M059J (cell line): ENCODE measurements at places on chromosomes 2 and 18.
A peak's percentile ranks its signal among the peaks of the same experiment; 100 is the strongest.

GRCh38 chr2:9191041-9191481 is 15.6 kb upstream of the ASAP2 start:
- peak; percentile 97 for DNase-seq

GRCh38 chr2:30584116-30584515 is 137.1 kb downstream of the LCLAT1 start:
- DNase-seq, result no peak

- no peak for DNase-seq
These were observed 231.5 kb upstream of the FBXO11 start for GRCh38 chr2:48137829-48138228.

- peak; percentile 15 for DNase-seq
These were observed 12.6 kb downstream of the MRPL44 start for GRCh38 chr2:223969856-223970255.

- DNase-seq, result no peak
These were observed 301.9 kb downstream of the RIT2 start for GRCh38 chr18:42813570-42813969.

GRCh38 chr2:229150317-229150716 is 120.8 kb downstream of the PID1 start:
- no peak for DNase-seq

GRCh38 chr2:68135448-68136320 is 22.0 kb upstream of the PNO1 start:
- no peak for DNase-seq

DNA sequence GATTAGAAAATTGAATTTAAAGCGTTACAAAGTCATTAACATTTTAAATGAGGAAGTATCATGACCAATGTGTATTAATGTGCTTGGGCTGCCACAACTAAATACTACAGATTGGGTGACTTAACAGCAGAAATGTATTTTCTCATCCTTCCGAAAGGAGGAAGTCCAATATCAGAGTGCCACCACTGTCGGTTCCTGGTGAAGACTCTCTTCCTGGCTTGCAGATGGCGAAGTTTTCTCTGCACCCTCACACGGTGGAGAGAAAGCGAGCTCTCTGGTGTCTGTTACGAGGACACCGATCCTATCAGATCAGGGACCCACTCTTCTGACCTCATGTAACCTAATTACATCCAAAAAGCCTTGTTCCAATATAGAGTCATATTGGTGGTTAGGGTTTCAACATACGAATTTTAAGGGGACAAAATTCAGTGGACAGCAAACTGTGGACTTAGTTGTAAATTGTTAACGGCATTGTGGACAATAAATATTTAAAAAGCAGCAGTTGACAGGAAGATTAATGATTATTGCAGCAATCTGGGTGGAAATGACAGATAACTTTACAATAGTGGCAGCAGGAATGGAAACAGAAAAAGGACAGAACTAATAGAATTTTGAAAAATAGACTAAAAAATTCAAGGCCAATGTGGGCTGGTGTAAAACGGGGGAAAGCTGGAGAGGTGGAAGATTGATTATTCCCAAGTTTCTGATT is 35.1 kb upstream of the CYRIA start:
- DNase-seq, result no peak

DNA sequence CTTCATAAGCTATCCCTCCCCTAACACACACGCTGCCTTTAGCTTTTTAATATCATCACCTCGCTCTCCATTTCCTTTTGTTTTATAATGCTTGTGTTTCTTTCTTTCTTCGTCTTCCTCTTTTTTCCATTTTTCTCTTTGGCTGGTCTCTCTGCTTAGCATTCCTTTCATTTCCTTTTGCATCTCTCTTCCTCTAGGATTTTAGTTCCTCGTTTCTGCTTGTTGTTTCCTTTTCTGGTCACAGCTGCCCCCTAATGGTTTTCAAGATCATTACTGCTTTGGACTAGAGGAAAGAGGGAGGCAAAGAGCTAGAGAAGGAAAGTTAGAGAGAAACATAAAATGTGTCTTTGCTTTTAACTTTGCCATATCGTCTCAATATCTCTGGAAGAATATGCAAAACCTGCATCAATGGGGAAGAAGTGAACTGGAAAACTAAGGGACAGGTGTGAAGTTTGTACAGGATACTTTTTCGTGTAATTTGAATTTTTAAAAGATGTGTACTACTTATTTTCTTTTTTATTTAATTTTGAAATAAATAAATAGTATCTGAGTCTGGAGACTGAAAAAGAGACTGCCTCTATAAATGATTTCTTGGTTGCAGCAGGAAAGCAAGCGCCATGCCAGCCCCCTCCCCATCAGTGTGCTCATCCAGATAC is 6.3 kb upstream of the NRP2 start:
- DNase-seq, result peak; percentile 62

DNA sequence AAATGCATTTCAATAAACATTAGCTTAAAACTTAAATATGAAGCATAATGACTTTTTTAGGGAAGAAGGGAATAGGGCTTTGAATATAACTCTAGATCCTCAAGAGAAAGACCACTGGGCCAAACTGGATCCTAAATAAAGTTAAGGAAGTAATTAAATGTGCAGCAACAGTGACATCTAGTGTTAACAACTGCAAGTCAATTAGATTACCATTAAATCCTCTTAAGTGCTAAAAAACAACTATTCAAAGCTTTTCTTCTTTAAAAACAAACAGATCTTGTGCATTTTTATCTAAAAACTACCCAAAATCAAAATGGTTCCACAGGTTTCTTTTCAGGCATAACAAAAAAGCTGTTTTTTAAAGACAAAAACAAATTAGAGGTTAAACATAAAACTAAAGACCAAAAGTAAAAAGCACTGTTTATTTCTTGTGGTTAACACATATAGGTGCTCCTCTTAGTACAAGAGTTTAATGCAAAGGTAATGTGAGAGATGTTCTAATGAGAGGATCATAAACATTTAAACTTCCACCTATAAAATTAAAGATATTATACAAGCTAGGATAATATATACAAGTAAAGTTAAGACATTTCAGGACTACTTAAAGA is 111.4 kb downstream of the THADA start:
- DNase-seq, result peak; percentile 69

GRCh38 chr2:62410015-62410453 is 96.0 kb downstream of the TMEM17 start:
- peak; percentile 21 for DNase-seq

- DNase-seq, result peak; percentile 62
These were observed 847 bp downstream of the SERPINE2 start for GRCh38 chr2:224038049-224038829.

DNA sequence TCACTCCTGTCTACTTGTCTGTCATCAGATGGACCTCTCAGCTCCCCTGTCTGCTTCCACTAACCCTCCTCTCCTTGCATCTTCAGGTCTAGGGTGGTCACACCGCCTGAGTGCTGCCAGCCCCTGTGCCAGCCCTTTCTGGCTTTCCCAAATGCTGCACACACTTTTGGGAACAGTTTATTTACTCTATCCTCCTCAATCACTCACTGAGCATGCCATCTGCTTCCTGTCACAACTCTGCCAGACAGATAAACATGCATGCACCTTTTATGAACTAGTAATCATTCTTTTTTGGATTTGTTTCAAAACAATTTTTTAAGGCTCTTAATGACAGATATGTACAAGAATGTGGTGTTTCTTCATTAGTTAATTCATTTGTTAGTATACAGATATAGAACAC is 56.3 kb upstream of the CCDC195 start:
- no peak for DNase-seq

DNA sequence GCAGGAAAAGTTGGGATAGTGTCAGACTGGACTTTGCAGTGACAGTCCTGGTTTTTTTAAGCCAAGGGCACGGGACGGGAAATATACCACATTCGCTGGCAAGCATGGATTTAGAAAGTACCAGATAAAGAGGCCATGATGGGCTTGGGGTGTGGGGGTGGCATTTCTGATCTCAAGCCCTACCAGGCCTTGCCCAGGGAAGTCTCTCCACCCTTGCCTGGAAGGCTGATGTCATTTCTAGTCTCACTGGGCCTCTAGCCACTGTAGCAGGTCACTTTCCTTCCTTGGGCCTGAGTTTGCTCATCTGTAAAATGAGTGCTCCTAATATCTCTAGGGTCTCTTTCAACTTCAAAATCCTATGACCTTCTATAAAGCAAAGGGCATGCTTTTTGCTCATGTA is 1.8 kb downstream of the ZBTB7C start:
- no peak for DNase-seq

GRCh38 chr2:38433607-38433975 is 56.5 kb upstream of the ATL2 start:
- peak; percentile 81 for DNase-seq

DNA sequence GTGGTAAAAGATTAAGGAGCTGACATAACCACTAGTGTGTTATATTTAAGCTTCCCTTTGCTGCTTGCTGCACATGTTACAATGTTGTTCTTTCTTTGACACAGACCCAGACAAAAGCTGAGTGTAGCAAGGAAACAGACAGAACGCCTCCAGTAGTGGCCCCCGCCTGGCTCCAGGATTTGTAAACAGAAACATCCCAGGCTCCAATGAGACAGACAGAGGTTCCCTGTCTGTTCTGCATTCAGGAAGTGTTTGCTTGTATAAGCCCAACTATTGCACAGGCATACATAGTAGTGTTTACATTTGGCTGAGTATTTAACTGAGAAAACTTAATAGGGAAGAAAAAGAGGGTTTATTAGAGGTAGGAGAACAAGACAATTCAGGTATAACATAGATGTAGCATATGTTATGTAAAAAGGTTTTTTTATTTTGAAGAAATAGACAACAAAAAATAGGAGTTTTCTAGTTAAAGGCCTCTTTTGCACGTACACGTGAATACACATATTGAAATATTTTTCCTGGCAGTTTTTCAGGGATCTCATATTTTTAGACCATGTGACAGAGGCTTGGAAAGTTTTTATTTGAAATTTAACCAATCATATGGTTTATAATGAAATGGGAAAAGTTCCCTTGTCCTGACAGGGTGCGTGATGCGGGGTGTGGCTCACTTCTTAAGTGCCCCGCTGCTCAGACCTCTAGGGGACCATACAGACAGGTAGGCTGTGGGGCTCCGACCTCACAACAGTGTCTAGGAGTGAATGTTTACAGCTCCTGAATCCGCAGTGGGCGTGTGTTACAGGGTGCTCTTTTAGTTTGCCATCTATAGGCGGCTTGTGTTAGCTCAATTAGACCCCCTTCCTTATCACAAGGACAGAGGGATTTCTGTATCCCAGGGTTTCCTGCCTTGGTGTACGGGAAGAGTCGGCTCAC is 118.4 kb downstream of the BMPR2 start:
- peak; percentile 3 for DNase-seq

GRCh38 chr2:42652086-42652485 is 83.7 kb downstream of the MTA3 start:
- DNase-seq, result no peak

DNA sequence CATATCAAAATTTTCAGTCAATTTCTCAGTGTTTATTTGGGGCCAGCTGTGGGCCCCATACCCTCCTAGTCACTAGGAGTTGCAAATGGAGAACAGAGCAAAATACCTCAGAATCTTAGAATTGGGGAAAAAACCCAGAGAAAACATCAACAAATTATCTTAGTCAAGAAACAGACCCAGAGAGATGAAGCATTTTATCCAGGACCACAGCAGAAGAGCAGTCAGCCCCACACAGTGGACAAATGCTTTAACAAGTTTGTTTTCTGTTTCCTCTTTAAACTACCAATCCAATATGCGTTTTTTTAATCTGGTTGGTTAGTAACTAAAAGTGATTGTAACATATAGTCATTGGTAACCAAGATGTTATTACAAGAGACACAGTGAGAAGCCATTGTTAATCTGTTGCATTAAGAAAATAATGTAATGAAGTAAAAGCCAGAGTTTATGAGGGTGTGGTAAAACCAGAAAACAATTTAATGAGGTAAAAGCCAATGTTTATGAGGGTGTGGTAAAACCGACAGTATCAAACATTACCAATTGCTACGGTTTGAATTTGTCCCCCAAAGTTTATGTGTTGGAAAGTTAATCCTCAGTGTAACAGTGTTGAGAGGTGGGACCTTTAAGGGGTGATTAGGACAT is 60.7 kb upstream of the COX7A2L start:
- peak; percentile 45 for DNase-seq

DNA sequence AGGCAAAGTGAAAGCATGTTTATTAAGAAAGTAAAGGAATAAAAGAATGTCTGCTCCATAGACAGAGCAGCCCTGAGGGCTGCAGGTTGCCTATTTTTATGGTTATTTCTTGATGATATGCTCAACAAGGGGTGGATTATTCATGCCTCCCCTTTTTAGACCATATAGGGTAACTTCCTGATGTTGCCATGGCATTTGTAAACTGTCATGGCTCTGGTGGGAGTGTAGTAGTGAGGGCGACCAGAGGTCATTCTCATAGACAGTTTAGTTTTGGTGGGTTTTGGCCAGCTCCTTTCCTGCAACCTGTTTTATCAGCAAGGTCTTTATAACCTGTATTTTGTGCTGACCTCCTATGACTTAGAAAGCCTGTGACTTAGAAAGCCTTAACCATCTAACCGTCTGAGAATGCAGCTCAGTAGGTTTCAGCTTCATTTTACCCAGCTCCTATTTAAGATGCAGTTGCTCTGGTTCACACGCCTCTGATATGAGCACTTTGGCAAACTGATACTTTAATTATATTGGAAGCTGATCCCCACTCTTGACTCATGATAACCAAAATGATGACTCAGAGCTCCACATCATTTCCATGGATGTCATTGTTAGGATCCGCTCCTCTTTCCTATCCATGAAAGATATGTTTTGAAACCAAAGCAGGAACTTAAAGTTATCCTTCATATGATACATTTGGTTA is 14.5 kb upstream of the ERMN start:
- DNase-seq, result peak; percentile 38

- no peak for DNase-seq
These were observed 286.8 kb upstream of the PXDN start for GRCh38 chr2:2031101-2031500.

GRCh38 chr18:48361801-48362200 is 47.4 kb downstream of the ZBTB7C start:
- DNase-seq, result no peak

- no peak for DNase-seq
These were observed 668.5 kb downstream of the TSN start for GRCh38 chr2:122423934-122424333.

- DNase-seq, result no peak
These were observed 268.9 kb downstream of the PLCL1 start for GRCh38 chr2:198073253-198073652.

DNA sequence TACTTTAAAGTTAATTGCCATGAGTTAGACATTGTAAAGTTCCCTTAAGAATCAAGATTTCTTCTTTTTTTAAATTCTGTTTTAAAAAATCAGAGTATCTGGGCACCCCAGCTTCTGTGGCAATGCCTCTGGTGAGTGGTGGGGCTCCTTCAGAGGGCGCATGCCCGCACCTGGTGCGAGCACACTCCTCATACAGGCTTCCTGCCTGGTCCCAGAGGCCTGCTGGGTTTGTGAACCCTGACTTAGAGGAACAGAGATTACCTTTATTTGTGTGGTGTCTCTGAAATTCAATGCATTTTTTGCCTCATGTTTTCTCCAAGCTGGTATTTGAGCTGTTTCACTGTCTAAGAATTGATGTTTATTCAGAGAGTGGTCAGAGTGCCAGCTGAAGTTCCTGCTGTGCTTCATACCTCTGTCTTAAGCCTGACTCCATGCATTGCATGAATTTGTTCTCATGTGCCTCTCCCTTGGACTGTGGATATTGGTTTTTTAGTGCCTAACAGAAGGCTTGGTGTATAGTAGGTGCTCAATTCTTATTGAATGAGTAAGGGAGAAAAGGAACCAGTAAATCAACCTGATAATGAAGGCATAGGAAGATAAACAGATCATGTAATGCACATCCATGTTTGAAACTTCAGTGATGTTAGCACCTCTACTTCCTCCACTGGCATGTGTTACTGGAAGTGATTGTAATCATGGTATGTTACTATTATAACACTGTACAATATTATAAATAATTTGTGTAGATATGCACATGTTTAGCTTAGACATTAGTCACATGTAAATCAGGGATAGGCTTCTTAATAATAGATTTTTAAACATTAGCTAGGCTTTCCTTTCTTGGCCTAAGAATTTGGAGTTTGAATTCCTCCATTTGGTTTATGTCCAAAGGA is 29.0 kb downstream of the PHLPP1 start:
- no peak for DNase-seq
